ENCODE measurements at places on chromosomes 1 and 21.

DNA sequence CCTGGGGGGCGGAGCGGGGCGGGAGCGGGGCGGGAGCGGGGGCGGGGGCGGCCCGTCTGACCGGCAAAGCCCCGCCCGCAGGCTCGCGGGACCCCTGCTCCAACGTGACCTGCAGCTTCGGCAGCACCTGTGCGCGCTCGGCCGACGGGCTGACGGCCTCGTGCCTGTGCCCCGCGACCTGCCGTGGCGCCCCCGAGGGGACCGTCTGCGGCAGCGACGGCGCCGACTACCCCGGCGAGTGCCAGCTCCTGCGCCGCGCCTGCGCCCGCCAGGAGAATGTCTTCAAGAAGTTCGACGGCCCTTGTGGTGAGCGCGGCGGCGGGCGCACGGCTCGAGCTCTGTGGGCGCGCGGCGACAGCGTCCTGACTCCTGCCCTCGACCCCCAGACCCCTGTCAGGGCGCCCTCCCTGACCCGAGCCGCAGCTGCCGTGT lies 21.2 kb downstream of the AGRN start:
- DNase-seq = no peak

GRCh38 chr1:10387677-10388386 lies 11.0 kb upstream of the PGD start:
- DNase-seq = peak; percentile 94

DNA sequence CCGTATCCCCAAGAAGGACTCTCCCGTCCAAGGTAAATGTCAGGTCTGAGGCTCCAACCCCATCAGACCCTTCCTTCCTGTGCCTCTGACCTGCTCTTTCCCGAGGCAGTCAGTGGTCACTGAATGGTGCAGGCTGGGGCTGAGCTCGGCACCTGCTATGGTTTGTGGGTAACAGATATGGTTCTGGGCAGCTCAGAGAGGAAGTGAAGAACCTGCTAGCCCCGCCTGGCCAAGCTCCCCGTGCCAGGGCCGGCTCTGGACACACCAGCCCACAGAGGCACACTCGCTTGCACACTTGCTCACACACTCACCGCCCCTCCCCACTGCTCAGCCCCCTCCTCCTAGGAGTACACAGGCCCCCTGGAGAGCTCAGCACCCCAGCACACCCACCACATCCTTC lies 16.4 kb downstream of the NCMAP start:
- no peak for DNase-seq

GRCh38 chr1:115107516-115108260 lies 18.4 kb upstream of the TSPAN2 start:
- peak; percentile 84 for DNase-seq

DNA sequence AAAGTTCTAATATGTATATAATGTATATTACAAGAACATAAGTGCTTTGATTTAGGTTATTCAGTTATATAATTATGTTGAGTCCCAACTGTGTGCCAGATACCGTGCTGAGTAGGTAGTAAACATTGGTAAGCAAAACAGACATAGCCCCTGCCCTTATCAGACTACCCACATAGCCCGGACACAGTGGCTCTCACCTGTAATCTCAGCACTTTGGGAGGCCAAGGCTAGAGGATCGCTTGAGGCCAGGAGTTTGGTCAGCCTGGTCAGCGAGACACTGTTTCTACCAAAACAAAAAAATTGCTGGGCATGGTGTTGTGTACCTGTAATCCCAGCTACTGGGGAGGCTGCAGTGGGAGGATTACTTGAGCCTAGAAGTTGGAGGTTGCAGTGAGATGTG lies 30.7 kb downstream of the RNF11 start:
- no peak for DNase-seq

GRCh38 chr1:231666937-231667608 lies 40.5 kb downstream of the DISC1 start:
- DNase-seq = no peak

- DNase-seq = no peak
Measured at GRCh38 chr21:44092211-44092610, 15.0 kb upstream of the PWP2 start.

DNA sequence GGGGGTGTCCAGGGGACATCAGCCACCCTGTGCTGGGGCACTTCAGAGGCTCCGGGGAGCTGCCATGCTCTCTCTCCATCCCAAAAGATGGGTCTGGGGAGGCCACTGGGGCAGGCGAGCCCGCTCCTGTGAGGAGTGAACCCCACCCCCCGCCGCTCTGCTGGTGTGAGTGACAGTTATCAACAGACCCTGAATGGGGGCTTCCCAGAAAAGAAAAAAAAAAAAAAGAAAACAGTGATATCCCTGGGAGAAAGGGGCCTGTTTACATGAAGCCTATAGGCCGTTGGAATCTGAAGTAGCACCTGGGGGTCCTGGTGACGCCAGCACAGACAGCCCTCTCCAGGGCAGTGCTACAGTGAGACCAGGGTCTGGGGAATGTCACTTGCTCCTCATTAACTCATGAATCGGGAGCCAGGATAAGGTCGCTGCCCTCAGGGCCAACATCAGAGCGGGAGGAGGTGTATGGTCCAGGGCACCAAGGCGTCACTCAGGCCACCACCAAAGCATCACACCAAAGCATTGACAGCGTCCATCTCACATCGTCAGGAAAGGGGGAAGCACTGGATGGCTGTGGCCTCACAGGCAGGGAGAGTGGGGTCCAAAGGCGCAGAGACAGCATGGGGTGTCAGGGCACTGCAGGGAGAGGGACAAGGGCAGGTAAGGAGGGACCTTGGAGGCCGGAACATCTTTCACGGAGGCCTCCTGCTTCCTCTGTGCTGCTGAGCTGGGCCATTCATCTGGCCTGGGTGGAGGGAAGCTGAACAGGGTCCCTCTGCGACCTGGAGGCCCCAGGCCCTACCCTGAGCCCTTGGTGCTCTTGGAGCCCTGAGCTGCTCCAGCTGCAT lies 8.4 kb upstream of the NPHP4 start:
- no peak for DNase-seq

GRCh38 chr1:212699625-212700222 lies at the start of gene BATF3:
Gene BATF3, minus strand, starts transcription at chr1:212699840. Its CDS starts 78 bp downstream, at chr1:212699762.
- DNase-seq = no peak

DNA sequence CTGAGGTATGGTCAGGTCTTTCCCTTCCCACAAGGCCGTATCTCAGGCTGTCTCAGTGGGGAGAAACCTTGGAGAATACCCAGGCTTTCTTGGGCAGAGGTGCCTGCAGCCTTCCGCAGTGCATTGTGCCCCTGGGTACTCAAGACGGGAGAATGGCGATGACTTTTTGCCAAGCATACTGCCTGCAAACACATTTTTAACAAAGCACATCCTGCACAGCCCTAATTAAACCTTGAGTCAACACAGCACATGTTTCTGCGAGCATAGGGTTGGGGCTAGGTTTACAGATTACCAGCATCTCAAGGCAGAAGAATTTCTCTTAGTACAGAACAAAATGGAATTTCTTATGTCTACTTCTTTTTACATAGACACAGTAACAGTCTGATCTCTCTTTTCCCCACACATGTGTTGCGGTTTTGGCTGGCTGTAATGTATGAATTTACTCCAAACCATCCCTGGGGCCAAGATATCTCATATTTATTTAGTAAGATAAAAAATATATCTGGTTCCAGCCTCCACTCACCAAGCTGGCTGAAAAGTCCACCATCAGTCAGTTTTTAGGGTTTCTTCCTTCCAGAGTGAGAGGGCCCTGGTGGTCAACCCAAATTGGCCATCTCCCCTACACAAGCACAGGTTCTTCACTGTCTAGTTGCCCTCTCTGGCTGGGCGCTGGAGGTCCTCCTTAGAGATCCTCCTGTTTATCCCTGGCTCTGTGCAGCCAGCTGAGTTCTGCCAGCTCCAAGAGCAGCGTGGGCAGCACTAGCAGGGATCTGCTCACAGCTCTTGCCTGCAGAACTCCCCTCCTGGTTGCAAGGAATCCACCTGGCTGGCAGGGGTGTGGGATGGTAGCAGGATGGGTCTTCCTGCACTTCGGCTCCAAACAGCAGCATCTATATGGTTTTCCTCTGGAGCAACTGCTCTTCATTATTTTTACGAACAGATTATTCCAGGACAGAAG lies 2.6 kb downstream of the FAAH start:
- no peak for DNase-seq

DNA sequence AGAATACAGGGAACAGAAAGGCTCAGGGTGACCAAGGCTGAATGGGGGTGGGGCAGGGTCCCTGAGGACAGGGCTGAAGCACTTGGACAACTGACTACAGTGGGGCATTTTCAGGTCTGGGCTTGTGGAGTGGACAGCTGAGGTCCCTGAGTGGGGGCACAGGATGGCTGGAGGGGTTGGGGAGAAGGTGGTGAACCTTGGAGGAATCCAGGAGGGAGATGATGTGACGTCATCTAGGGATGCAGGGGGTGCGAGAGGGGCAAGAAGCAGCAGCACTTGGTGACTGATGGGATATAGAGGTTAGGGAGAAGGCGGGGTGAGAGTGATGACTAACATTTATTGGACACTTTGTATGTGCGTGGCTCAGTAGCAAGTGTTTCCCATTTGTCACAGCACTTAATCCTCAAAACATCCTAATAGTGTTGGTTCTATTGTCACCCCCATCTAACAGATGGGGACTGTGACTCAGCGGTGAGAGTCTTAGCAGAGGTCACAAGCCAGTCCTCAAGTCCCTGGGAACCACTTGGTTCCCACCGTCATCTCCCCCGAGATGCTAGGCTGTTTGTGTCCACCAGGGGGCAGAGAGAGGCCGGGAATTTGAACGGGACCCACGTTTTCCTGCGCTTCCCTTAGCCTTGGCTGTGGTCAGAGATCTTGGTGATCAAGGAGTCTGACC lies 27.9 kb upstream of the BMP8B start:
- peak; percentile 59 for DNase-seq
